ENCODE measurements at places on chromosomes 4 and X. TPM values are rescaled to one million over a fixed set of nuclear protein-coding genes. Genes with fewer than 3 reads are reported as not detected.
A peak's percentile ranks its signal among the peaks of the same experiment; 100 is the strongest.

DNA sequence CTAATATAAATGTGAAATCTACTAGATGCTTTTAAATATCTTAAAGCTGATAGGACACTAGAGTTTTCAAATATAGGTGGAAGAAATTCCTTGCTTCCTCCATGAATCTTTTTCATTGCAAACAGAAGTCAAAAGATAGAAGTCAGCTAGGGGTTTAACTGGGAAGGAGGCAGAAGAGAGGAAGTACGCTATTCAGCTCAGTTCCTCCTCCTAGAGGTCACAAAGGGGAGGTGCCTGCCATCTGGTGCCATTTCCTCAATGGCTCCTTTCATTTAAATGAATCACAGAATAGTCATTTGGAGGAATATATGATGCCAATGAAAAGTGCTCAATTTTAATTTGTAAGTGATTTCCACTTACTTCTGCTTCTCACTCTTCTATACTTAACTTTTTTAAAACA, 8.5 kb downstream of the COL25A1 start:
- DNase-seq = peak; percentile 15

SYTL4 gene
- 0.73 TPM for total RNA-seq

VCX3A gene
- total RNA-seq = not detected

PUDP gene
- 16.3 TPM for total RNA-seq

DNA sequence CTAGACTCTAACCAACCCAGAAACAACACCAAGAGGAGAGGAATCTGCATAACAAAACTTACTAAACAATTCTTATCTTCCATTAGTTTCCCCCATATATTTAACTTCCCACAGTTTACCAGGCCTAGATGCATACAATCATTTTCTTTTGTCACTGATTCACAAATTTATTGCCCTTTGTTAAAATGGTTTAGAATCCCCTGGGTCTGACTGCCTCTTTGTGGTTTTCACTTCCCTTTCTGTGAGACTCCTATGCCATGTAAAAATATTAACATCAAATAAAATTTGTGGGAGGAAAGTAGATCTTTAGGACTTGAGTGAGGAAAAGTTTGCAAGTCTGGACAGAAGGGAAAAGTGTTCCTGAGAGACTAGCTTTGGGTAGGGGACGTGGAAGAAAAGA, 393.8 kb upstream of the CNKSR2 start:
- DNase-seq = no peak

SASH3 gene
- total RNA-seq = not detected

DNA sequence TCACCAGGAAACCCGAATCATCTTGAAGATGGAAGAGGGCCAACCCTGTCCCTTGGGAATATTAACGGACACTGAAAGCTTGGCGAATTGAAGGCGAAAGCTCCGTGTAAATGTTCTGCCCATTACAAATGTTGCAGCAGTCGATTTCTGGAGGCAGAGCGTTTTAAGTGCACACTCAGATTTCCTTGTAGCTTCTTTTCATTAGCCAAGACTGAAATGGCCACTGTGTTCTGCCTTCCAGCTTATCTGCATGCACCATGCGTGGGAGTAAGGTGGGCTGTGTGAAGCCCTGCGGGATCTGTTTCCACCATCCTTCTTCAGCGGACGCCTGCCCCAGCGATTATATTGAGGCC, 1.3 kb downstream of the SMIM20 start:
- DNase-seq = no peak

- no peak for DNase-seq
Measured at GRCh38 chrX:51742586-51742985, 656 bp upstream of the GSPT2 start.

- DNase-seq = no peak
Measured at GRCh38 chrX:67624325-67624724, 80.5 kb downstream of the AR start.

ADAM29 gene
- not detected for total RNA-seq

- no peak for DNase-seq
Measured at GRCh38 chr4:48409203-48409602, 67.9 kb downstream of the SLAIN2 start.

GRCh38 chrX:82764521-82764920, 743.6 kb upstream of the POU3F4 start:
- DNase-seq = no peak
